Thoracic aorta (tissue), 2 donors: ENCODE measurements at places on chromosomes 16 and 17.

DNA sequence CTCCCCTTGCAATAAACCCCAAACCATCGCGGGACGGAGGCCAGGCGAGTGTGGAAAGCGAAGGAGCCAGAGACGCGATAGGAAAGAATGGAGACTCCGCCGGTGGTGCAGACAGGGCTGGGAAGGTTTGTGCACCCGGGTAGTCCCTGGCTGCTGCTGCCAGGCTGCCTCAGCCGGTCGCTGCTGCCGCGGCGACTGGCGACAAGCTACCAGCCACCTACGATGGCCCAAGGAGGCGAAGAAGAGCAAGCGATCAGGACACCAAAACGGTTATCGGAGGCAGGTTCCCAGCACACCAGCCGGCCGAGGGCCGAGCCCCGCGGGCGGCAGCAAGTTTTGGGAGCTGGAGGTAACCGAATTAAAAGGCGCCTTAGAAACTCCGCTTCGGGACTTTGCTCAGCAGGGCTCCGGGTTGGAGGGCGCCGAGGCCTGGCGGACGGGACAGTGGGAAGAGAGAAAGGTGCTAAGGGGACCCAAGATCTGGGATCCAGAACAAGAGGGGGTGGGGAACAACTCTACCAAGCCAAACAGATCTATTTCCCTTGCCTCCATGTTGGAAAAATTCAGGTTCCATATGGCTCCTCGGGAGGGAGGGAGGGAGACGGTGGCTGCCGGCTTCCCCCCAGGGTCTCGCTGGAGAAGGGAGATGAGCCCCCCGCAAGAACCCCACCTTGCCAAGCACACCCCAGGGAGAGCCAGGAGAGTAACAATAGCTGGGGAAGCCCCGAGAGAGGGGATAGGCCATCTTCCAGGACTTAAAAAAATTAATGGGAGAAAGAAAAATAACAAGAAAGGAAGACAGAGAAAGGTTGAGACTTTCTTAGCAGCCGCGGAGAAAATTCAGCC, 9.7 kb upstream of the HOXB2 start:
- no peaks in the 10 kb centered on the region for H3K27me3 ChIP-seq
- DNase-seq, result no peak
- H3K27ac ChIP-seq, result peak overlapping the region; percentile 96
- peak overlapping the region; percentile 84 for H3K4me3 ChIP-seq

- H3K27me3 ChIP-seq, result no peaks in the 10 kb centered on the region
- DNase-seq, result no peak
- H3K4me3 ChIP-seq, result no peak overlapping the region
- no peaks in the 10 kb centered on the region for H3K4me1 ChIP-seq
- H3K36me3 ChIP-seq, result peaks cover 3% of the 10 kb centered on the region
These were observed 119.2 kb upstream of the NETO2 start for GRCh38 chr16:47262938-47263337.

GRCh38 chr17:66392783-66393437, 90.5 kb downstream of the PRKCA start:
- no peak overlapping the region for H3K27ac ChIP-seq

GRCh38 chr16:55809386-55809785, 23.5 kb downstream of the CES1 start:
- no peak for DNase-seq
- H3K27me3 ChIP-seq, result no peaks in the 10 kb centered on the region
- no peaks in the 10 kb centered on the region for H3K36me3 ChIP-seq

DNA sequence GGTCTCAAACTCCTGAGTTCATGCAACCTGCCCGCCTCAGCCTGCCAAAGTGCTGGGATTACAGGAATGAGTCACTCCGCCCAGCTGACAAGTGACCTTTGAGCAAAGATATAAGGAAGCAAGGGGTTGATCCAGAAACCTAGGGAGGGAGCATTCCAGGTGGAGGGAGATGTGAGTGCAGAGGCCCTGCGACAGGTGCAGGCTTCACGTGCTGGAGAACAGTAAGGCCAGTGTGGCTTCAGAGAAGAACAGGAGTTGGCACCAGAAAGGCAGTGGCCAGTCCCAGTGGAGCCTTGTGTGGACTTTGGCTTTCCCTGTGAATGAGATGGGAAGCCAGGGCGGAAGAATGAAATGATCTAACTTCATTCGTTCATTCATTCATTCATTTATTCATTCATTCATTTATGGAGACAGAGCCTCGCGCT, 73.6 kb upstream of the HAS3 start:
- H3K27ac ChIP-seq, result no peak overlapping the region
- no peak for DNase-seq
- H3K36me3 ChIP-seq, result no peaks in the 10 kb centered on the region
- peaks cover 16% of the 10 kb centered on the region for H3K4me1 ChIP-seq
- H3K27me3 ChIP-seq, result no peaks in the 10 kb centered on the region

- H3K4me1 ChIP-seq, result peaks cover 3% of the 10 kb centered on the region
- no peak overlapping the region for H3K4me3 ChIP-seq
- no peaks in the 10 kb centered on the region for H3K27me3 ChIP-seq
- H3K27ac ChIP-seq, result no peak overlapping the region
- no peak for DNase-seq
These were observed 67.5 kb downstream of the MARF1 start for GRCh38 chr16:15575293-15576049.
